Stimulated activated CD8-positive, alpha-beta memory T cell treated with anti-CD3 and anti-CD28 coated beads, Interleukin-15, amount 100 ng/mL, for 4 hours (primary cell): ENCODE measurements at places on chromosomes 16 and 17.
A peak's percentile ranks its signal among the peaks of the same experiment; 100 is the strongest.

DNA sequence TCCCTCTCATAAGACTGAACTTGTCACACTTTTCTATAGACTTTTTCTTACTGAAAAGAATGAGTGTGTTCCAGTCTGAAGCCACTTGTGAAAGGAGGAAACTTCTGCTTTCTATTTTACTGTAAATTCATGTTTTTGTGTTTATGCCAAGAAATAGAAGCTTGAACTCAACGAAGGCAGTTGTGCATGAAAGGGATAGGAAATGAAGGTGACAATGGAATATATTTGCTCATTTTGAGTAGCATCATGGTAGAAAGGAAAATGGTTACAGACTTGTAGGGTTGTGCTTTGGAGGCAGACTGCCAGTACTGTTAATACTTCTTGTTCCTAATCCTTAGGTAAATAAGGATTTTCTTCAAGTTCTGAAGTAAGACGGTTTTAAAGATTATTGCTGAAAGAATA, 8.1 kb downstream of the CLTC start:
- no peak for DNase-seq

GRCh38 chr17:59845595-59846393, 46.9 kb downstream of the TUBD1 start:
- DNase-seq = no peak

DNA sequence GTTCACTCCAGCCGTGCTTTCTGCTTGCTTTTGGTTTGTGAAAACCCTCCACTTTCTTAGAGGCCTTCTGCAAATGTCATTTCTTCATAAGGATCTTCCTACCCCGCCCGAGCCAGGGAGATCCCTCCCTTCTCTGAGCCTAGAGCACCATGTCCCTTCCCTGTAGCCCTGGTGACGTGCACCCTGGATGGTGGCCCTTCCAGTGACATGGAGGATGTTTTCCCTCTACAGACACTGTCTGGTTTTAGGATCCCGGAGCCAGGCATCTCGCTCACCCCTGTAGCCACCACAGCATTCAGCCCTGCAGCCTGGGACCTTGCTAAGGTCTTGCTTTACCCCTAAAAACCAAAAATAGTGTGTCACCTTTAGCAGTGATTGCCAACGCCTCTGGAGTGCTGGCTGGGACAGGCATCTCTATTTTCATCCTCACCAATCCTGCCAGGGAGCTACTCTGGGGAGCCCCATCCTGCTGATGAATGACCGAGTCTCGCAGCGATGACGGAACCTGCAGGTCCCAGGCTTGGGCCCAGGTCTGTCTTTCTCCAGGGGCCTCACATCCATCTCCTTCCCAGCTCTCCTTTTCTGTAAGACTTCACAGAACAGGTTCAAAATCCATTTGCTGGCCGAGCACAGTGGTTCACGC, 394.1 kb upstream of the TNRC6C start:
- DNase-seq = no peak

- DNase-seq = no peak
Observed at GRCh38 chr17:68560966-68561720, 40.0 kb downstream of the FAM20A start.

DNA sequence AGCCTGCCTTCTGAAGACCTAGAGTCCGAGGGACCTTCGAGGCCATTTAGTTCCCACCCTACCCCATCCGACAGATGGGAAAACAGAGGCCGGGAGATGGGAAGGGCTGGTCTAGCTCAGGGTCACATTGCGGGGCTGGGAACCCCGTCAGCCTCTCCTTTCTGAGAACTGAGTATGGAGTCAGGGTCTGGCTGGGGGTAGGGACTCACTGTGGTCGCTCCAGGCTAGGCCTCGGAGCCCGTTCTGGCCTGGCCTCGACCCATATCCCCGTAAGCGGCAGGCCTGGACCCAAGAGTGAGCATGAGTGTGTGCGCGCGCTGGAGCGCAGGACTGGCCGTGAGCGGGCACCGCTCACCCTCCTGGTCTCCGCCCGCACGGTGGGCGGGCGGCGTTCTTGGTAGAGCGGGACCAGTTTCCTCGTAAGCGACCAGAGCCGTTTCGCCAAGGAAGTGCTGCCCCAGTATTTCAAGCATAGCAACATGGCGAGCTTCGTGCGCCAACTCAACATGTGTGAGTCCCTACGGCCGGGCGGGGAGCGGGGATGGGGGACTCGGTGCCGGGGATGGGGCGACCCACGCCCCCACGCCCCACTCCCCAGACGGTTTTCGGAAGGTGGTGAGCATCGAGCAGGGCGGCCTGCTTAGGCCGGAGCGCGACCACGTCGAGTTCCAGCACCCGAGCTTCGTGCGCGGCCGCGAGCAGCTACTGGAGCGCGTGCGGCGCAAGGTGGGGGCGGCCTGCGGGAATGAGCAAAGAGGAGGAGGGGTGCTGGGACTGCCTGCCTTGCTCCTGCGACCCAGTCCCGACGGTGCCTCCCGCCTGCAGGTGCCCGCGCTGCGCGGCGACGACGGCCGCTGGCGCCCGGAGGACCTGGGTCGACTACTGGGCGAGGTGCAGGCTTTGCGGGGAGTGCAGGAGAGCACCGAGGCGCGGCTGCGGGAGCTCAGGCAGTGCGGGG, 855 bp downstream of the HSF4 start:
- DNase-seq = no peak

- DNase-seq = no peak
Observed at GRCh38 chr16:21973945-21974344, 20.8 kb downstream of the UQCRC2 start.

DNA sequence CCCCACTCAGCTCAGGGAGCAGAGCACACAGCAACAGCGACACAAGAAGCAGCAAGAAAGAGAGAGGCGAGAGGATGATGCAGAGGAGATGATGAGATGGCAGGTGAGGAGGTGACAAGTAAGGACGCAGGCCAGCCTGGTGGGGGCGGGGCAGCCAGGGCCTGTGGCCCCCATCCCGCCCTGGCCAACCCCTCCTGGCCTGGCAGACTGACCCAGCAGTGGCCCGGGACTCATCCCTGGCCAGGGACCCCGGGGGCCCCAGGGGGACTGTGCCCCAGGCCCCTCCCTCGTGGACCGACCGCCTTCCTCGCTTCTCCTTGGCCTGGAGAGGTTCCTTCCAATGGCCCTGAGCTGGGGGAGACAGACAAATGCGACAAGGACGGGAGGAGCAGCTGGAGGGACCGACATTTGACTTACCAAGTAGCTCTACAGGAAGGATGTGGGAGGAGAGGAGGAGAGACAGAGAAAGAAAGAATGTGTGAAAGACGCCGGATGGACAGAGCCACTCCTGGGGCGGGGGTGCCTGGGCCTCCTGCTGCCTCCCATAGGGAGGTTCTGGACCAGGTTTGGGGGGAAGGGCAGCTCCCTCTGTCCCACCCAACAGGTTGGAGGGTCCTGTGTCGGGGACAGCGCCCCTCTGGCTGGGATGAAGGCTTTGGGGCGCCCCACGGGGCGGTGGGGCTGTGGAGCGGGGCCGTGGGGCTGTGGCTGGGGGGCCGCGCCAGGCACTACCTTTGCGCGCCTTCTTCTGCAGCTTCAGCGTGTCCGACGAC, 6.8 kb downstream of the MTSS2 start:
- no peak for DNase-seq

DNA sequence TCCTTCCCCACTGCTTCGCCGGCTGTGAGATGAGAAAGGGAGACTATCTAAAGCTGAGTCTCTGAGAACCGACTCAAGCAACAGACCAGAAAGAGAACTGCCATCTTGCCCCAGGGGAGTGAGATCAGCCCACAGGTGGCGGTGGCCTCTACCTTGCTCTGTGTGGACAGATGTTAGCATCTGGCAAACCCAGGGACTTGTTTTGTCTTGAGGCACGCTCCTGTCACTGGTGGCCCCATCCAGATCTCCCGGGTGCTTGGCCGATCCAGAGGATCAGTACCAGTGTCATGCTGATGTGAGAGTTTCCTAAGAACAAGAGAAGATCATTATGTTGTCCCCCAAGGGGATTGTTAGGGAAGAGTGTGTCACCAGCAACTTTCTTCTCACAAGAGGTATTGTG, 101.4 kb downstream of the CACNG3 start:
- DNase-seq = no peak

- DNase-seq = no peak
Observed at GRCh38 chr16:74201576-74201975, 95.0 kb upstream of the PSMD7 start.

DNA sequence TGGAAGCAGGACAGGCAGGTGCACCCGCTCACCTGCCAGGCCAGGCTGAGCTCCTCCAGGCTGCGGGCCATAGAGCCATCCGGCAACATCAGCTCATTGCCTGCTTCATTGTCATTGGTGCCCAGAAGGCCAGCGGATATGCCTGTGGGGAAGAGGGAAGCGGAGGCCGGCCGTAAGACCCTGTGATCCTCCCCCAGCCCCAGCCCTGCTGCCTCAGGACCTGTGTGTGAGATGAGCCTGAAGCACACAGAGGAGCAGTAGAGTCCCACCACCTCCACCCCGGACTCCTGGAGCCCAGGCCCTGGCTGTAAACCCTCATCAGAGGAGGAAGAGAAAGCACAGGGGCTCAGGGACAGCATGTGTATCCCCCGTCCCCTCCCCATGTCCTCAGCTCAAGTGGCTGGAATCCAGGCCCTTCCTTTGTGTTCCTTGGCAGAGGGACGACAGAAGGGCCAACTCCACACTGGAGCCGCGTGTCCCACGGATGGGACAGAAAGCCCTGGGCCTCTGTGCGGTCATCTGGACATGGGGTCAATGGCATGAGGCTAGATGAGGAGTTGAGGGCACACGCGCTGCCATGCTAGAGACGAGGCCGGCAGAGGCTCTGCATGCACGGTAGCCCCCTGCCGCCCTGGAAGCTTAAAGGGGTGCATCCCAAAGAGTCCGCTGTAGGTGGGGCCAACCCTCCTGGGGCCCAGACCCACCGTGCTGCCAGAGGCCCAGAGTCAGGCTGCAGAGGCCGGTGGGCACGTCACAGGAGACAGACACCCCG, 39.1 kb downstream of the RMI2 start:
- DNase-seq = no peak

DNA sequence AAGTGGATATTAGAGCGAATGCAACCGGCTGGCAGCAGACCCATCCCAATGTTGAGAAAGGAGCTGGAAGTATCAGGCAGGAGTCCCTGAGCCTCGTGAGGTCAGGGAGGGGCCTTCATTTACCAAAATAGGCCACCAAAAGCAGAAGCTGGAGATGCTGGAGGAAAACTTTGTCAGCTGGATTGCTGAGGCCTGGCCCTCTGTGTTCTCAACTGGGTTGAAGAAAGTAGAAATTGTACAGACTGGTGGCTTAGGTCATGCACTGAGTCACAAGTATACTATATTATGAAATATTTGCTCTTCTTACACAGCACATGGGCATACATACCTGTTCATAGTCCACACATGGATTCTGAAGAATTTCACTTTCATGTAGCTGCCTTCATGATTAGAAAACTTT, 23.2 kb upstream of the TEKT3 start:
- DNase-seq = no peak

DNA sequence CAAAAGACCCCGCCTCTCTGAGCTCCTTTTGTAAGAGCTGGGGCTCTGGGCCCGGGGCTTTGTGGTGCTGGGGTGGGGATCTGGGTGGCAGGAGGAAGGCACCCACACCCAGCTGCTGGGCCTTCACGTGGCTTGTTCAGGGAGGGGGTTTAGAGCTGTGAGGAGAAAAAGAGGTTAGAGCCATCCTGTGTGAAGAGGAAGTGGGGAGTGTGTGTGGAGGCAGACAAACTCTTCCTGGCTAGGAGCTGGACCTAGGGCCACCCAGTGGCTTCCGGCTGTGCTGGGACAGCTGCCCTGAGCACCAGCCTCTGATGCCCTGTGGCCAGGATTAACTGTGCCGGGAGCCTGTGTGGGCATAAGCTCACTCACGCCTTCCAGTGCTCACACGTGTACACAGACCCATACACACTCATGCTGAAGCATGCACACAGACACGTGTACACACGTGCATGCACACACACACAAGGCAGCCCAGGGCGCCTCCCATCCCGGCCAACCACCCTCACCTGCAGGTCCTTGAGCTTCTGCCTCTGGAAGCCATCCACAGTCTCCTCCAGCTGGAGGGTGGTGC, 7.4 kb downstream of the CIBAR2 start:
- DNase-seq = peak; percentile 17

- DNase-seq = no peak
Observed at GRCh38 chr17:55605705-55606487, 94.6 kb upstream of the SMIM36 start.

- DNase-seq = no peak
Observed at GRCh38 chr17:1650731-1651558, 1.3 kb upstream of the RILP start.

- no peak for DNase-seq
Observed at GRCh38 chr17:39175695-39176093, 9.7 kb upstream of the ARL5C start.

- DNase-seq = no peak
Observed at GRCh38 chr17:27895123-27895895, 2.1 kb upstream of the LYRM9 start.

DNA sequence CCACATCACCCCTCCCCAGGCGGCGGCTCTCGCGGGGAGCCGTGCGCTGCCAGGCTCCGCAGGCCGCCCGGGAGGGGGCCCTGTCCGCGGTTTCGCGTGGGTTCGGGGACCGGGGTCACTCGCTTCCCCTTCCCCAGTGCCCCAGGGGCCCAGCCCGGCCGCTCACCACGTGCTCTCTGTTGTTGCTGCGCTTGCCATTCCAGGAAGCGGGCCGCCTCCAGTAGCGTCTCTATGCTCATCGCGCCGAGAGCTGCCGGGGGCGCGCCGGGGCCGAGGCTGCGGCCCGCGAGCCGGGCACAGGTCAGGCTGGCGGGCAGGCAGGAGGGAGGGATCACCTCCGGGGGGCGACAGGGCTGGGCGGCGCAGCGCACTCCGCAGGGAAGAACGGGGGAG, 390 bp downstream of the MNT start:
- peak; percentile 38 for DNase-seq

DNA sequence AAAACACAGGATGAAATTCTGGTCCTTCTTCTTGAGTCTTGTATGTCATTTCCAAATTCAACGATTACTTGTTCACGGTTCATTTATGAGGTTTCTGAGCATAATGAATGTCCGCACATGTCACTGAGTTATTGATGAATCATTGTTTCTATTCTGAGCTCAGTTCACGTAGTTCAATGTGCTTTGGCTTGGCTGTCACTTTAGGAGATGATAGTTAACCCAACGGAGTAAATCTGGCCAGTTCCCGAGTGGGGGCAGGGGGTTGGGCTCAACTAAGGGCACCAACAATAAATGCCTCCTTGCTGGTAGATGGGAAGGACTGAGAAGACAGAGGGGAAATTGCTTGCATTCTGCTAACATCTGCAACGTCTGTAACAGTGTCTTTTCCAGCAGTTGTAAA, 239.4 kb upstream of the HSBP1 start:
- no peak for DNase-seq
